ENCODE measurements at places on chromosomes 13 and 19.
A peak's percentile ranks its signal among the peaks of the same experiment; 100 is the strongest.

DNA sequence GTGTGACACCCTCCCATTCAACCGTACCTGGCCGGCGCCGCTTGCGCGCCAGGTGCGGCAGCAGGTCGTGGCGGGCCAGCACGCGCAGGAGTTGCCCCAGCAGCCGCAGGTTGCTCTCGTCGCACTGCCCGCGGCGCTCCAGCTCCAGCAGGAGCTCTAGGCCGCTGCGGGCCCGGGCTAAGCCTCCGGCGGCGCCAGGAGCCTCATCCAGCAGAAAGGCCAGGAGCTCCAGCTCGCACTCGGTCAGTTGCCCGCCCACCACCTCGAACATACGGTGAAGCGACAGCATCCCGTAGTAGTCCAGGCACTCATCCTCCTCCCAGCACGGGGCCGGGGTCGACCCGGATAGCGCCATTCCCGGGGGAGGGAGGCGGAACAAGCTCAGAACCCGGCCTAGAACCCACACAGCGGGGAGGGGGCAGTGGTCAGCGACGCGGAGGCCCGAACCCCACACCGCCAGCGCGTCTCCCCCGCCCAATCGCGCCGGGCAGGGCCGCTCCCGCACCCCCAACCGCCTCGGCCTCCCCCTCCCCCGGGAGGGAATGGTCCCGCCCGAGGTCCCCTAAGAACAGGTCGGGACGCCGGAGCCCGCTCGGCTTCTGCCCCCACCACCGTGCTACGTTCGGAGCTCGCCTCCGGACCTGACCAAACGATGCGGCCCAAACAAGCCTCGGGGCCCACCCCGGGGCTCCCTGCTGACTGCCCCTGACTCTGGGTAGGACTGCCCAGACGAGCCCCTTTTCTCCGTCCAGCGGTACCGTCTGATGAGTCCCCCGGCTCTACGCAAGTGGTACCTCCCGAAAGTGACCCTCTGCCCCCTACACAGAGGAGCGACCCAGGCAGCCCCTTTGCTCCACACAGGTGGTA lies 591 bp downstream of the DEDD2 start:
- peak; percentile 61 for DNase-seq

- DNase-seq = no peak
Observed at GRCh38 chr19:2089727-2090053, 6.4 kb downstream of the MOB3A start.

DNA sequence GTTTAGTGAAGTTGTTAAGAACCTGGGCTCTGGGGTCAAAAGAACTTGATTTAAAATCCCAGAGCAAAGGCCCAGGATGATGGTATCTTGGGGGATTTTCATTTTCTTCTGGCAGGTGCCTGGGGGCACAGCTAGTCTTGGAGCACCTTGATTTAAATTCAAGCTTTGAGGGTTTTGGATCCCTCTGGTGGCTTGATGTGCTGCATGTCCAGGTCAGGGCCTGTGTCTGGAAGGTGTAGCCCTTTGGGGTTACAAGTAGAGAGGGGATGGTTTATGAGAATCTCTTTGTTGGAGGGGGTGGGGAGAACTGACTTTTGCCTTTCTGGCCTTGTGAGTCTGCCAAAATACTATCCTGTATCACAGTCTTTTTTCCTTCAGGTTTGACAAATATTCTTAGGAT lies 55.8 kb downstream of the AKAP11 start:
- no peak for DNase-seq

DNA sequence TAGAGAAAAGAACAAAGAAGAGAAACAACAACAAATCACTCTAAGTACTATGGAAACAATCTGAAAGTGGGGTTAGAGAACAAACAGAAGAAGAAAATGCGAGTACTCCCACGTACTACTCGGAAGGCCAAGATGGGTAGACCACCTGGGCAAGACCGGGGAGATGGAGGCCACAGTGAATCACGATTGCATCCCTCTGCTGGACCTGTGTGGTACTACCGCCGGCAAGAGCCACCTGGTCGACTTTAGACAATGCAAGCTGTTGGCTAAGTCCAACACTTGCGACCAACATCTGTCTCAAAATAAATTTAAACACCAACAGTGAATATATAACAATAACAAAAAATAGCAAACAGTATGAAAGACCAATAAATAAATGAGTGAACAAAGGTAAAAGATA lies 45.5 kb upstream of the ZNF91 start:
- DNase-seq = peak; percentile 47

GRCh38 chr19:54162241-54162805 lies 2.8 kb upstream of the LENG1 start:
- DNase-seq = peak; percentile 91

GRCh38 chr13:114089751-114090400 lies 42.5 kb downstream of the RASA3 start:
- DNase-seq = no peak

DNA sequence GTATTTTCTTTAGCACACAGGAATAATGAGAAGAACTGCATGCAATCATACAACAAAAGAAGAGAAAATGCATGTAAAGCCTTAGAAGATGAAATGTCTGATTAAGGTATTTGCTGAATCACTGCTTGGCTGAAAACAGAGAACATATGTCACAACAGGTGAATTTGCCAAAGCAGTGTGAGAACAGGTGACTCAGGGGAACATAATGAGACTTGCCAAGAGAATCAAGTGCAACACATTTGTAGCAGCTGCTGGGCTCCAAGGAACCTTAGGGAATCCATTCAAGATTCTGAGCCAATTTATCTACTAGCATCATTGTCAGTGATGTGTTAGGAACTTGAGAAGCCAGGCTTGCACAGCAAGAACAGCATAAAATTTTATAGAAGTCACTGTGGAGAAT lies 273.1 kb downstream of the PCDH20 start:
- DNase-seq = no peak

DNA sequence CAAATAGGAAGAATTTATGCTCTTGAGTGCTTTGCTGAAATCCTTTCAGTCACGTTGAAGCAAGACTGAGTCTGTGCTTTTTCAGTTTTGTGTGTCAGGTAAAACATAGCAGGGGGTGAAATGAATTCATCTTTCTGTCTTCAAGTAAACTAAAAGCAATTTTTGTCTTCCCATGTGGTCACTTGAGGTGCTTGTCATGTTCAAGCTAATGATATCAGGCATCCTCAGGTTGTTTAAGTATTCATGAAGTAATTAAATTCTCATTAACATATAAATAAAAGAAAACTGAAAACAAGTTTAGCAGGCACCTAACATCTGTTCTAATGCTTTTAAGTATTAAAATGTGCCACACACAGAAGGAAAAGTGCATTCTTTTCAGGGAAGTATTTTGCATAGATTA lies 2701.3 kb downstream of the PCDH9 start:
- DNase-seq = no peak

DNA sequence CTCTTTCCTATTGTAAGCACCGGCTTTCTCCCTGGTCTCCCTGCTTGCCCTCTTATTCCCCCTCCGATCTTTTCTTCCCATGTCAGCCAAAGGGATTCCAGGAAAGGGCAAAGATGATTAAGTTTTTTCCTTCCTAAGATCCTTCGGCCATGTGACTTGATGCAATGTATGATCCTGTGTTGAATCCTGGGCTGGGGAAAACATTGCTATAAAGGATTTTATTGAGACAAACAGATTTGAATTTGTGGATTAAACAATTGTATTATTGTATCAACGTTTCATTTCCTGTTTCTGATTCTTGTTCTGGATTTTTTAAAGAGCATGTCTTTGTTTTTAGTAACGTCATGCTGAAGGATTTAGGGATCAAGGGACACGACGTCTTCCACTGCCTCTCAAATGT lies 16.9 kb upstream of the ZNF541 start:
- DNase-seq = no peak

DNA sequence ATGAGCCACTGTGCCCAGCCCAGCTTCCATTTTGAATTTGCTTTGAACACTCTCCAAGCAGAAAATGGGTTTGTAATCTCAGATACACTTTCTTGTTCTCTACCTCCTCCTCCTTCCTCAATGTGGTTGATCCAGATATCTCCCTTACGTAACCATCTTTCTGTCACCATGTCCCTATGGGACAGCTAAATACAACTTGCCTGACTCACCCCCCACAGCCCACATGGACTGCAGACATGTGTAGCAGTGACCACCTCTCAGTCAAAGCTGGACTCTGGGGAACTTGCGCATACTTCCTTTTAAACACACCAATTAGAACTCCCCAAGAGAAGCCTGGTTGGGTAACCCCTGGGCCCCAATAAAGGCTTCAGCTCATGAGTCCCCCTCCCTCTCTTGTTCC lies 10.8 kb upstream of the ZNF799 start:
- no peak for DNase-seq

GRCh38 chr19:47445527-47445926 lies 26.2 kb downstream of the SLC8A2 start:
- DNase-seq = no peak

GRCh38 chr13:94917824-94918223 lies 205.5 kb upstream of the SOX21 start:
- no peak for DNase-seq

- no peak for DNase-seq
Observed at GRCh38 chr19:18634612-18635297, 2.1 kb upstream of the KLHL26 start.

DNA sequence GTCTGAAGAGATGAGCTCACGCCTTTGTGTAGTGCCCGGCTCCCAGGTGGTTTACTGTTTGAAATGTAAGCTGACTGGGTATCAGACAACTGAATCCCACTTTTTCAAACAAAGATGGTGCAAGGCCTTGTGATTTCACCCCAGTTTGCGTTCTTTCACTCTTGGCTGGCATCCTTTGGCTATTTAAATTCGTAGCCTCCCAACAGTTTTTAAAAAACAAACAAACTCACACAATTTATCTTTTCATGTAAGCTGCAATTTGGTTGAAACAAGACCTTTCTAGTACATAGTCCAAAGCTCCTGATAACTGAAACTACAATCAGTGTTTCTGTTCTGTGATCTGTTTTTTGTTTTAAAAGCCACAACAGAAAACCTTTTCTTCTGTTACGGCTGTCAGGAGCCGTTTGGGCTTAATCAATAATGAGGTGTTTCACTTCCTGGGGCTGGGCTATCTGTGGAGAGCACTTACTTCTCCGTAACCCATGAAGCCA lies 65.1 kb upstream of the NPAS1 start:
- no peak for DNase-seq

- no peak for DNase-seq
Observed at GRCh38 chr19:18298601-18299000, 17.2 kb upstream of the JUND start.

Measured in stimulated activated CD8-positive, alpha-beta memory T cell treated with anti-CD3 and anti-CD28 coated beads, Interleukin-4, amount 100 ng/mL, for 48 hours (primary cell).